ENCODE measurements at places on chromosomes 5 and 9.
A peak's percentile ranks its signal among the peaks of the same experiment; 100 is the strongest.

GRCh38 chr5:93677359-93677891, 64.0 kb downstream of the POU5F2 start:
- peak; percentile 90 for DNase-seq

DNA sequence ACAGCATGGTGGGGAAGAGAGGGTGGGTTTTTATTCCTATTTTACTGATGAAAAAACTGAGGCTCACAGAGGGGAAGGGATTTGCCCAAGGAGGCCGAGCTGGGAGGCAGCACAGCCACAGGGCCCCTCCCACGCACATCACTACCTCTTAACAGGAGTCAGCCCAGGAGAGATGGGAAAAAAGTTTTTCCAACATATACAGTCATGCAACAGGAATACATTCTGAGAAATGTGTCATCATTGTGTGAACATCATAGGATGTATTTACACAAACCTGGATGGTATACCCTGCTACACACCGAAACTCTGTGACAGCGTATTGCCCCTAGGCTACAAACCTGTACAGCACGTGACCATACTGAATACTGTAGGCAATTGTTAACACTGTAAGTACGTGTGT, 11.6 kb downstream of the TRAF1 start:
- DNase-seq = peak; percentile 75

GRCh38 chr9:16619914-16620520, 250.5 kb downstream of the BNC2 start:
- no peak for DNase-seq

GRCh38 chr5:29113516-29113915, 2075.1 kb upstream of the CDH9 start:
- DNase-seq = no peak

GRCh38 chr5:35438786-35439185, 178.9 kb upstream of the SPEF2 start:
- no peak for DNase-seq

DNA sequence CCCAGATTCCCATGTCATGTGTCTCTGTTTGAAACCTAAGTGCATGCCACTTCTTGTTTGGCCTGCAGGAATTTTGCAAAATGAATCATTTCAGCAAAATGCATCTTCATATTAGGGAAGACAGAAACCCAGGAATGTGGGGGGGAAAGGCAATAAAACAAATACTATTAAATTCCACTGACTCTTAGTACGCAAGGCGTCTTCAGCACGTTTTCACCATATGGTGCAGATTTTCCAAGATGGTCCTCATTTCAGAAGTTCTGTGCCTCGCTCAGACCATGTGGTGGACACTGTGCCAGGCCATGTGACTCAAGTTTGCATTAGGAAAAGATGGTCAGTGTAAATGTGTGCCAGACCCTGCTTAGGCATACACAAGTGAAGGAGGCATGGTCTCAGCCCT, 184.0 kb downstream of the ACTL7B start:
- no peak for DNase-seq

DNA sequence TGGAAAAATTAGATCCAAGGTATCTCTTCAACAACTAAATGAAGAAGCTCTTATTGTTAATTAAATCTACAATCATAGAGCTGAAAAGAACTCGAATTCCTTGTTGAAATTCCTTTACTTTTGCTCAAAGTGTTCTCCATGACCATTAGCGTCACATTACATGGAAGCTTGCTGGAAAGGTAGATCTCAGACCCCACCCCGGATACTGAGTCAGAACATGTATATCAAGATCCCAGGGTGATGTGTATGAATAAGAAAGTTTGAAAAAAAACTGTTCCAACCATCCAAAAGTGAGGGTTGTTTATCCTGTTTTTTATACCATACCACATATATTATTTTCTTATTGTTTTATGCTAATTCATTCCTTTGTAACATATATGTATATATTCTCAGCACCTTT, 237.1 kb upstream of the PUM3 start:
- peak; percentile 49 for DNase-seq

GRCh38 chr9:37094751-37095150, 25.6 kb upstream of the ZCCHC7 start:
- DNase-seq = no peak

GRCh38 chr5:10935536-10935935, 174.5 kb upstream of the DAP start:
- no peak for DNase-seq

GRCh38 chr9:122223435-122223834, 5.3 kb downstream of the LHX6 start:
- no peak for DNase-seq

DNA sequence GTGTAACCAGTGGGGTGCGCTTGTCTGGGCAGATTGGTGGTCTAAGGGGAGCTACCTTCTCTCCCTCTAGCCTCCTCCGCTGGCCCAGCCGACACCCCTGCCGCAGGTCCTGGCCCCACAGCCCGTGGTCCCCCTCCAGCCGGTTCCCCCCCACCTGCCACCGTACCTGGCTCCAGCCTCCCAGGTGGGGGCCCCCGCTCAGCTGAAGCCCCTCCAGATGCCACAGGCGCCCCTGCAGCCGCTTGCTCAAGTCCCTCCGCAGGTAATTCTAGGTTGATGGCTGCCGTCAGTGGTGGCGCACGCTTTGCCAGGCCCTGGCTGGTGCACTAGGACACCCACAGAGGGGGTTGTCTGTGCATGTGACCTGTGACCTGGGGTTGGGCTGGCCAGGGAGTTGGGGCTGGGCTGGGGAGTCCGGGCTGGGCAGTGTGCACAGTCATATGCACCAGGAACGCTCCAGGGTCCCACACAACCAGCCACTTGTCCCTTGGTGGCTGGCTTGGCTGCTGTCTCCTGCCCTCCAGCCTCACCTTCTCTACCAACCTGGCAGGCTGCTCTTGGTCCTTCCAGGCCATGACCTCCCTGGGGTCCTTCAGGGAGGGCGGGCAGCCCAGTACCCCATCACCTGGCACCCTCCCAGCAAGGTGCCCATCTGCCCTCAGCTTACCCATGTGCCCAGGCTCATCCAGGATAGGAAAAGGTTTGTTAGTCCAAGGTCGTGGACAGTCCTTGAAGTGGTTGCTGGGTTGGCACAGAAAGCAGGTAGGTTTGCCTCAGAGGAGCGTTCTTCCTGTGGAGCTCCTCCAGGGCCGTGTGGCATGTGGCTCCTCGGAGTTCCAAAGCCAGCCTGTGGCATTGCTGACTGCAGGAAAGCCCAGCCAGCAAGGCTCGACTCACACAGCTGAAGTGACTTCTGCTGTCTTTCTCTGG, 73.2 kb downstream of the WNK2 start:
- no peak for DNase-seq

- peak; percentile 32 for DNase-seq
These were observed 83.5 kb downstream of the FEM1C start for GRCh38 chr5:115461093-115461492.

GRCh38 chr9:32468740-32469139, 57.3 kb downstream of the RIGI start:
- DNase-seq = no peak

DNA sequence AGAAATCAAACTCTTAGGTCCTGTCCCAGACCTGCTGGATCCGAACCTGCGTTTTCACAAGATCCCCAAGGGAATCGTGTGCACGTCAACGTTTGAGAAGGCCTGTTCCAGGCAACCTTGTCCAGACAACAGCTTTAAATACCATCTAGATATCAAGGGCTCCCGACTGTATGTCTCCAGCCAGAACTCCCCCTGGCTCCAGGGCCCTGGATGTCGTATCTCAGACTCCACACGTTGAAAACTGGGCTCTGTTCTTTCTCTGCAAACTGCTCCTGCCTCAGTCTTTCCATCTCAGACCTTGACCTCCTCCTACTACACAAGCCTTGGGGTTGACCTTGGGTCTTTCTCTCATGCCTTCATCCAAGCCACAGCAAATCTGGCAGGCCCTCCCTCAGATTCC, 5.8 kb upstream of the ENG start:
- no peak for DNase-seq

GRCh38 chr9:3436629-3437420, 89.0 kb downstream of the RFX3 start:
- DNase-seq = no peak
